ENCODE measurements at places on chromosomes 16 and 17. TPM values are rescaled to one million over a fixed set of nuclear protein-coding genes. Genes with fewer than 3 reads are reported as not detected.

GRCh38 chr17:69066482-69066881 lies 5.8 kb upstream of the ABCA9 start:
- H3K4me3 ChIP-seq = peak overlapping the region; percentile 33
- no peak overlapping the region for H3K27ac ChIP-seq
- peaks cover 22% of the 10 kb centered on the region for H3K4me1 ChIP-seq
- H3K27me3 ChIP-seq = peaks cover 8% of the 10 kb centered on the region

DHX58 gene
- 25.8 TPM for total RNA-seq

DNA sequence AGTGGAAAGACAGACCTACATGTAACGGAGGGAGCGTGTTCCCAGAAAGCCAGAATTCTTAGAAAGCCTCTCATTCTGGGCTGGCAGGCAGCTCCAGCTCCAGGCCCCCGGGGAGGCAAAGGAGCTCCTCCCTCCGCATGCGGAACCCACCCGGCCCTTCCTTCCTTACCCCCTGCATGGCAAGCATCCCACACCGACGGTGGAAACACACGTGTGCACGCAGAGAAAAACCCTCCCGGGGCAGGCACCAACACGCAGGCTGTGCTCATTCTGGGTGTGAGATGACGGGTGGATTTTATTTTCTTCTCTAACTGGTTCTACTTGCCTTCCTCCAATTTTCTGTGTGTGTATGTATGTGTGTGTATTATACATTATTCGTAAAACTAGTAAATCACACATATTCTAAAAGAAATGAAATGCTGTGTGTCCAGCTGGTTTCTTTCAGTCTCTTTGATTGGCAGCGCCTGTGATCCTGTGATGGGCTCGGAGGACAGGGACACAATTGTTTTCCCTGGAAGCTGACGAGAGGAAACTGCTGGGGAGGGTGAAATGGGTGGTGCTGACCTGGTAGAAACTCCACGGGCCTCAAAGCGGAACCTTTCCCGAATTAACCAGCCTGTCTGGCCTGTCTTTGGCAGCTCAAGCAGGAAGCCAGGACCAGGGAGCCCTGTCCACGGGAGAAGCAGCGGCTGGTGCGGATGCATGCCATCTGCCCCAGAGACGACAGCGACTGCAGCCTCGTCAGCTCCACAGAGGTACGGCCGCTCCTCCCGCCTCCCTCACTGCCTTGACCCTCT lies 22.2 kb downstream of the CARD14 start:
- no peaks in the 10 kb centered on the region for H3K36me3 ChIP-seq
- peaks cover 5% of the 10 kb centered on the region for H3K27me3 ChIP-seq
- no peak overlapping the region for H3K27ac ChIP-seq
- DNase-seq = peak; percentile 52
- H3K4me3 ChIP-seq = no peak overlapping the region

- peaks cover 5% of the 10 kb centered on the region for H3K27me3 ChIP-seq
- H3K27ac ChIP-seq = no peak overlapping the region
- H3K36me3 ChIP-seq = no peaks in the 10 kb centered on the region
- no peak overlapping the region for H3K4me3 ChIP-seq
- peaks cover 3% of the 10 kb centered on the region for H3K4me1 ChIP-seq
These were observed 11.4 kb upstream of the ITPRIPL2 start for GRCh38 chr16:19102187-19102872.

GRCh38 chr17:69716556-69716955 lies 302.1 kb downstream of the MAP2K6 start:
- no peak overlapping the region for H3K4me3 ChIP-seq
- H3K4me1 ChIP-seq = no peaks in the 10 kb centered on the region

GRCh38 chr17:35183332-35183731 lies 10.9 kb downstream of the SLC35G3 start:
- no peak for DNase-seq
- H3K27me3 ChIP-seq = no peaks in the 10 kb centered on the region
- peaks cover 4% of the 10 kb centered on the region for H3K36me3 ChIP-seq
- no peak overlapping the region for H3K27ac ChIP-seq

GRCh38 chr17:39151150-39151942 lies at the start of gene PLXDC1:
Gene PLXDC1 (minus strand): TSS chr17:39151637. CDS start chr17:39151437, 200 bp downstream.
- peak within 1 kb of the TSS; percentile 27 for H3K27ac ChIP-seq
- peaks cover 27% of the 10 kb centered on the region for H3K4me1 ChIP-seq
- H3K4me3 ChIP-seq = peak within 1 kb of the TSS; percentile 95
- peak; percentile 72 for DNase-seq

DNA sequence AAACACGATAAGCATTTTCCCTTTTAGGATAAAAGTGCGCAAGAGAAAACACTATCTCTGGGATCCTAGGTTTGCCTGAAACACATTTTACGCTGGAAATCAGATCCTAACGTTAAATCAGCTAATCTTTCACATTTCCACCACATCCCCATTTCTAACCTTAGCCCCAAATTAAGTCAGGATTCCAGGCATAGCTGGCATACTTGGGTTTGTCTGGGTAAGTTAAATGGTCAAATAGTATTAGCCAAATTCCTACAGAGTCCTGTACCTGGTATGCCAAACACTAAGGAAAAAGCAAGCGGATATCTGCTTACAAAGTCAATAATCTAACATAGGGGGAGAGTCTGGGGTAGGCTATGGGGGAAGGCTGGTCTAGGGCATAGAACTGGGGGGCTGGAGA lies 557.4 kb upstream of the ZFHX3 start:
- H3K4me3 ChIP-seq = no peak overlapping the region
- DNase-seq = no peak
- no peaks in the 10 kb centered on the region for H3K4me1 ChIP-seq
- H3K27me3 ChIP-seq = no peaks in the 10 kb centered on the region
- H3K27ac ChIP-seq = no peak overlapping the region

DNA sequence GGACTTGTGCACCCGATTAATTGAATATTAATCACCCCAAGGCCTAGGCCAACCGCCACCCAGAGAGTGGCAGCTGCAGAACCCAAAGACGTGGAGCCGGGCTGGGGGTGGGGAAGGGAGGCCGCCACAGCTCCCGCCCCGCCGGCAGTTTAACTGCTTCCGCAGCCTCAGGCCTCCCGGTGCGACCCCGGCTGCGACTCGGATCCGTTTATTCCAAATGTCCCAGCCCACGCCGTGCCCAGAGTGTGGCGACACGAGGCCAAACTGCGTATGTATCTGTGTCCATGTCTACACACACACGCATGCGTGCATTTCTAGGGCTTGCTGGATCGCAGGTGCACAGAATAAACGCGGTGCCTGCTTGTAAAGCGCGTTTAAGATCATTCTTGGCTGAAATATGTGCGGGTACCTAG lies 802 bp upstream of the TOB1 start:
- H3K27ac ChIP-seq = peak overlapping the region; percentile 96
- H3K4me1 ChIP-seq = peaks cover 51% of the 10 kb centered on the region
- DNase-seq = peak; percentile 90
- peak overlapping the region; percentile 89 for H3K4me3 ChIP-seq

DNA sequence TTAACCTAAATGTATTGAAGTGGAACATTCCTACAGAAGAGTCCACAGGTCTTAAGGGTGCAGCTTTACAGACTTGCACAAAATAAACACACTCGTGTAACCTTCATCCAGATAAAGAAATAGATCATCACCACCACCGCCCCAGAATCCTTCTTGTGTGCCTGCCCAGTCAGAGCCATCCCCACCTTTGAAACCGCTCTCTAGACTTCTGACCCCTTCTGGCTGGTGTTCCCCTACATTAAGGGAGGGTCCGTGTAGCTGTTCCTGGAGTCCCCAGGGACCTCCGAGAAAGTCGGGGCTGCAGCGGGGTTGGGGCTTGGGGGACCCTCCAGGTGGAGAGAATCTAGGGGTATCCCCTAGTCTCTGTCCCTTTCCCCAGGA lies 9.4 kb downstream of the TBX4 start:
- H3K36me3 ChIP-seq = no peaks in the 10 kb centered on the region
- DNase-seq = no peak
- H3K4me3 ChIP-seq = no peak overlapping the region
- no peak overlapping the region for H3K27ac ChIP-seq
- peaks cover 8% of the 10 kb centered on the region for H3K4me1 ChIP-seq

- no peak for DNase-seq
- no peak overlapping the region for H3K27ac ChIP-seq
- H3K36me3 ChIP-seq = peaks cover 40% of the 10 kb centered on the region
- H3K27me3 ChIP-seq = no peaks in the 10 kb centered on the region
These were observed 37.1 kb downstream of the FANCA start for GRCh38 chr16:89779231-89779908.

DNA sequence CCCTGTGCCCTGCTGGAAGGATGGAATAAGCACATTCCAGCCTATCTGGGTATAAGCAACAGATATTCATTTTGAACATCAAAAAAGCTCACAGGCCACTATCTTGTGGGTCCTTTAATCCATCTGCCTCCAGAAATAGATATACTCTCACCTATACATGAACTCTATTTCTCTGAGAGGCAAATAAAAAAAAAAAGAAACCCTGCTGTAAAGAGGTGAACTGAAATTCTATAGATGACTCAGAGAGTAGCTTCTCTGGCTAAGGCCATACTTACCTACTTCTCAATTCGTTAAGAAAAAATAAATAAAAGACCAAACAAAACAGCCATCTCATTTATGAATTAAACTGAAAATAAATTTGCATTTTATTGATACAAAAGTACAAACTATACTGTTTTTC lies 86.3 kb downstream of the DYNLRB2 start:
- no peaks in the 10 kb centered on the region for H3K27me3 ChIP-seq
- peaks cover 2% of the 10 kb centered on the region for H3K4me1 ChIP-seq
- peaks cover 70% of the 10 kb centered on the region for H3K36me3 ChIP-seq
- no peak overlapping the region for H3K4me3 ChIP-seq

GRCh38 chr17:65086465-65086864 lies 29.9 kb upstream of the GNA13 start:
- H3K4me1 ChIP-seq = no peaks in the 10 kb centered on the region
- no peaks in the 10 kb centered on the region for H3K36me3 ChIP-seq
- H3K27me3 ChIP-seq = peaks cover 16% of the 10 kb centered on the region
- DNase-seq = no peak

RMI2 gene
- 63.8 TPM for total RNA-seq

CD300E gene
- total RNA-seq = not detected

GRCh38 chr16:85583491-85584181 lies 29.5 kb upstream of the GSE1 start:
- H3K4me3 ChIP-seq = no peak overlapping the region
- no peaks in the 10 kb centered on the region for H3K27me3 ChIP-seq
- no peaks in the 10 kb centered on the region for H3K36me3 ChIP-seq
- H3K27ac ChIP-seq = no peak overlapping the region
- DNase-seq = no peak

DNA sequence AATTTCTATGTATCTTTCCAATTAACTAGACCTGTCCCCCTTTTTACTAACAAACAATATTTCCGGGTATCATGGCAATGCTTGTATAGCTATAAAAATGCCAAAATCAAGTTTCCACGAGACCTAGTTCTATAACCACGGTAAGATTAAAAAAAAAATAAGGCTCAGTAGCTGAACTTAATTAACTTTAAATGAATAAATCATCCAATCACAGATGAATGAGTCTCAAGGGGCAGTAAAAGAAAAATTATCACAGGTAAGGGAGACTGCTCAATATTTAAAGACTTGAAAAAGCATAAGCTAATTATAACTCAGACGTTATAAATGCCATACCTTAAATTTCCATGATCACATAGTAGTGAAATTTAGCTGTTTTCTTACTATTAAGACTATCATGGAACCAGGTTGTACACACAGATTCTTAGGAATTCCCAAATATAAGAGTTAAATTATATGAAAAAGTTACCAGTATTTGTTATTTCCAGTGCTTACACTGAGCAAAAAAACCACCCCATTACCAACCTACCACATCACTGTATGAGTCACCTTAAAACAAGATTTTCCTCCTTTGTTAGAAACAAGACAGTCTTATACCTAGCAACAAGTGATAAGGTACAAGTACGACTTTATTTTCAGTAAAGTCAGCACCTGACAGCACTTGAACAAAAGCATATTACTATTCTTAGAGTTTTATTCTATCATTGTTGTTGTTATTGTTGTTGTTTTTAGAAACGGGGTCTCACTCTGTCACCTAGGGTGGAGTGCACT lies 20.6 kb downstream of the SSH2 start:
- peaks cover 9% of the 10 kb centered on the region for H3K4me1 ChIP-seq
- H3K27ac ChIP-seq = peak overlapping the region; percentile 51
- peaks cover 20% of the 10 kb centered on the region for H3K36me3 ChIP-seq
- H3K27me3 ChIP-seq = no peaks in the 10 kb centered on the region
- DNase-seq = no peak
- no peak overlapping the region for H3K4me3 ChIP-seq

DNA sequence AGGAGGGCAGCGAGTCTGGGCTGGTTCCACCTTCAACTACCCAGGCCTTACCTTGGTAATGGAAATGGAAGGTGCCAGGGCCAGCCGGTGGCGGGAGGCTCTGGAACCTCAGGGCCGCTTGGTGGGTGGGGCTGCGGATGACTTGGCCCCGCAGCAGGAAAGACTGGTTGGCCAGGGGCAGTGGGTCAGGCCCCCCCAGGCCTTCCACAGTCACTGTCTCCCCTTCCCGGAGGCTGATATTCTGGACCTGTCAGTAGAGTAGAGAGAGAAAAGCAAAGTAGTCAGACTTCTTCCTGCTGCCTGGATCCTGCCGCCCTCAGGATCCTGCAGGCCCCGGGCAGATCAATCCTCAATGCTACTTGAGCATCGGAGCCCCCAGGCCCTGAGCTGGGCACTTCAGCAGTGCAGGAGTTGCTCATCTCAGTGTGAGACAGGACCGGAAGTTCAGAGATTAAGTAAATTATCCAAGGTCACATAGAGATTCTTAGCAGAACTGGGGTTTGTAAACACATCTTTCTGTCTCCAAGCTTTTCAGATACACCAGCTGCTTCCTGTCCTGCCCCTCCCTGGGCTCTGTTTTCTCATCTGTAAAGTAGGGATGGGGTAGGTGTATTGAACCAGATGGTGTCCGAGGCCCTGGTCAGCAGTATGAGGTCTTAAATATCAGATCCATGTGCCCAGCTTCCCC lies 18.5 kb upstream of the PHF12 start:
- DNase-seq = no peak
- H3K4me3 ChIP-seq = no peak overlapping the region
- peaks cover 2% of the 10 kb centered on the region for H3K4me1 ChIP-seq
- no peak overlapping the region for H3K27ac ChIP-seq
- no peaks in the 10 kb centered on the region for H3K36me3 ChIP-seq

DNA sequence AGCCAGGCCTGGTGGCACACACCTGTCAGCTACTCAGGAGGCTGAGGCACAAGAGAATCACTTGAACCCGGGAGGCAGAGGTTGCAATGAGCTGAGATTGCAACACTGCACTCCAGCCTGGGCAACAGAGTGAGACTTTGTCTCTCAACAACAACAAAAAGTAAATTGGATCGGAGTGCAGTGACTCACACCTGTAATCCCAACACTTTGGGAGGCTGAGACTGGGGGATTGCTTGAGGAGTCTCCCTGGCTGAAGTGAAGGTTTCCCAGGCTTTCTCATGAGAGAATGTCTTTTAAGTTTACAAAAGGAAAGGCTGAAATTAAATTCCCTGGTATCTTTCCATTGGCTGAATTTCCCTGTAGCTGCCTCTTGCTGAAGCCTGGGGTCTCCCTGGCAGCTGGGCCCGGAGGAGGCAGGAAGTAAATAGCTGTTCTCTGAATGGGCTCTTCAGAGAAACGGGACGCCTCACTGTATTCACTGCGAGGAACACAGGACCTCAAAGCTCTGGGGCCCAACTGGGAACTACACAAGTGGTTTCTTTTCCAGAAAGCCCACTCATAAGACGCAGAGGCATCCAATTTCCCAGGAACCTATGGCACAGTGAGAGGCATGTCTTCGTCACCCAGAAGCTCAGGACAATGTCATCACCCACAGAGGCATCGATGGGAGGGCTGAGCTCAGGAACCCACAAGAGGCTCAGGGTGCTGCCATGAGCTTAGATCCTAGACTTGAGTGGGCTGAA lies 77.4 kb upstream of the SMURF2 start:
- H3K27me3 ChIP-seq = no peaks in the 10 kb centered on the region
- H3K36me3 ChIP-seq = no peaks in the 10 kb centered on the region
- no peak for DNase-seq
- H3K4me1 ChIP-seq = peaks cover 11% of the 10 kb centered on the region
- H3K27ac ChIP-seq = no peak overlapping the region

GRCh38 chr17:51371732-51372151 lies 111.4 kb downstream of the UTP18 start:
- H3K4me1 ChIP-seq = peaks cover 8% of the 10 kb centered on the region
- no peak overlapping the region for H3K4me3 ChIP-seq
- H3K27ac ChIP-seq = no peak overlapping the region
- no peaks in the 10 kb centered on the region for H3K27me3 ChIP-seq
- peak; percentile 83 for DNase-seq
